Epithelial cell of prostate (primary cell): ENCODE measurements at places on chromosomes 3 and 15.

GRCh38 chr3:174596447-174596982 is 262.6 kb upstream of the NAALADL2 start:
- DNase-seq: no peak

GRCh38 chr3:102736288-102736974 is 301.6 kb downstream of the ZPLD1 start:
- DNase-seq: no peak

DNA sequence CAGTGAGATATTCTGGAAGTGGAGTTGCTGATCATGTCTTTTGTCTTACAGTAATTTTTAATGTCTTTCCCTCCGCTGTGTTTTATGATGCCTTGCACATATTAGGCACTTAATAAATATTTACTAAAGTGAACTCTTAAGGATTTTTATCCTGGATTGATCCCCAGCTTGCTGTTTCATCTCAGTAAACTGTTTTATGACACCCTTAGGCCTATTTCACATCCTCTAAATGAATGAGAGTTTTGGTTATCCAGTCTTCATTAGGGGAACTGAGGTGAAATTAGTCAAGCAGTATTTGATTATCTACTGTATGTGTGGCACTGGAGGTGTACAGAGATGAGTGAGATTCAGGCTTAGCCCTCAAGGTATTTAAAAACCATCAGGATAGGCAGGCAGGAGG is 19.8 kb downstream of the CHCHD6 start:
- DNase-seq: no peak

DNA sequence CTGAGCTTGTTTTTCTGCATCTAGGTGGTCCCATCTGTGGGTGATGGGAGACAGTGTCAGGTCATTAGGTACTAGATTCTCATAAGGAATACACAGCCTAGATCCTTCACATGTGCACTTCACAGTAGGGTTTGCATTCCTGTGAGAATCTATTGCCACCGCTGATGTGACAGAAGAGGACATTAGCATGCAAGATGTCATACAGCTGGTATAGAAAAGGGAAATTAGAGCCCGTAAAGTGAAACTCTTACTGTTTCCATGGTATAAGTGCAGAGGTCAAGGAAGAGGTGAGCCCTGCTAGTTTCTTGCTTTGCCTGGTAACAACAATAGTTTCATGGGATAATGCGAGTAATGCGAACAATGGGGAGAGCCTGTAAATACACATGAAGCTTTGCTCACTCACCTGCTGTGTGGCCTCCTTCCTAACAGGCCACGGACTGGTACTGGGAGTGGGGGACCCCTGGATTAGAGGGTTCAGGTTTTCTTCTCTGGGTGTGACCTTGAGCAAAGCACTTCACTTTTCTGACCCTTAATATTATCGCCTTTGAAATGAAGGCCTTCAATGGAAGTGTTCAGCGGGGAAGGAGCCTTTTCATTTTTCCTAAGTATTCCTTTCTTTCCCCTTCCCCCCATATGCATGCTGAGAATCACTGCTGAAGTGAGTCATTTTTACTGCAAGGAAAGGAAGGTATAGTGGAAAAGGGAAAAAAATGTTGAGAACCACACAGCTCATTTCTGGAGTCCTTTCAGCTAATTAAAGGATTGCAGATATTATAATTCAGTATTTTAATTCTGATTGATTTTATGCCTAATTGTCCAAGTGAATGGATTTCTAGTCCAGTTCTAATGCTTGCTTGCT is 286.4 kb downstream of the UBE2E2 start:
- no peak for DNase-seq

GRCh38 chr15:76963596-76963995 is 31.3 kb upstream of the PSTPIP1 start:
- no peak for DNase-seq

DNA sequence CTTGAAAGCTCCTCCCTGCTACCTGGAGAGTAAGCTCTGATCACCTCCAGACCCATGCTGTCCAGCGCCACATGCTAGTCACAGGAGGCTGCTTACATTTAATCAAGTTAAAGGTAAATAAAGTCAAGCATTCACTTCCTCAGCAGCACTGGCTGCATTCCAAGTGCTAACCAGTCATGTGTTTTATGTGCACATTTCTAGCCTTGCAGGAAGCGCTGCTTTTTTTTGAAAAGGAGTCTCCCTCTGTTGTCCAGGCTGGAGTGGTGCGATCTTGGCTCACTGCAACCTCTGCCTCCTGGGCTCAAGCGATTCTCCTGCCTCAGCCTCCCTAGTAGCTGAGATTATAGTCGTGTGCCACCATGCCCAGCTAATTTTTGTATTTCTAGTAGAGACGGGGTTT is 279.2 kb downstream of the GABRG3 start:
- DNase-seq: no peak

GRCh38 chr3:132443421-132443820 is 26.1 kb downstream of the DNAJC13 start:
- no peak for DNase-seq

DNA sequence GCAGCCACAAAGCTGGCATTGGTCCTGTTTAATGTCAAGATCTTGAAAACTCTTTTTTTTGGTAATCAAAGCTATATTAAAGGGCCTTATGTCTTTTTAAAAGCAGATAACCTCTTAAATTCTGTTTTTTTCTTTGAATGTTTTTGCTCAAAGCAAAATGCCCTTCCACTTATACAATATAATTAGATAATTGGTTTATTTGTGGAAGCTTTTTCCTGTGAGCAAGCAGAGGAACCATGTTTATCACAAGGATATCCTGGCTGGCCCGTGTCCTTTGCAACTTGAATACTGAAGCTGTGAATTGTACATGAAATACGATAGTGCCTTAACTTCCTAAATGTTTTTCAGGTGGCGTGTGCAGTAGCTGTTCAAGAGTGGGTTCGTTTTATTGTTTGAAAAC is 2.6 kb downstream of the ST3GAL6 start:
- no peak for DNase-seq

DNA sequence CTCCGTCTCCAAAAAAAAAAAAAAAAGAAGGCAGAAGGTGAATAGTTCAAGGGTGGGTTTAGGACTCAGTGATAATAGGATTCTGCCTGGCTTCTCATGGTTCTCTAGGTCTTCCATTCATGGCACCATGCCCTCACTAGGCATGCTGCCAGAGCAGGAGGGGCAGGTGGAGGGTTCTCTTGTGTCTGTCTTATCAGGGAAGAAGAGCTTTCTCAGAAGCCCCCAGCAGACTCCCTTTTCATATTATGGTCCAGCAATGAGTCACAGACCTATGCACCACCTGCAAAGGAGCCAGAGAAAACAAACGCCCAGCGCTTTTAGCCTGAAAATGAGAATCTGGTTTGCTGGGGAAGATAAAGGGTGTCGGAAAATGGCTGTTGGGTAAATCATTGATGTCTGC is 3.0 kb downstream of the CCR2 start:
- DNase-seq: no peak

DNA sequence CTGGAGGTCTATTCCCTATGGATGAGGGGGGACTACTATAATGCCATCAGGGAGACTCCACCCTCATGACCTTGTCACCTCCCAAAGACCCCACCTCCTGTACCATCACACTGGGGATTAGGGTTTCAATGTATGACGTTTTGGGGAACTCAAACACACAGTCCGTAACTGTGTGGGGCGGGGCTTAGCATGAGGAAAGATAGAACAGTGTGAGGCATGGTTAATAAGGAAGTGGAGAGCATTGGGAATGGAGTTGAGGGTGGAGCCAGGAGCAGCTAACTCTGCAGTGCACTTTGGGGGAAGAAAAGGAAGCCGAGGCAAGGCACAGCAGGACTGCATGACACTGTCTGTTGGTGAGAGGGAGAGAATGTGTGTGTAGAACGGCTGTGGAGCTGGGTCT is 90.9 kb upstream of the AGBL1 start:
- no peak for DNase-seq

GRCh38 chr15:40103864-40104271 is 4.8 kb downstream of the BMF start:
- DNase-seq: no peak

DNA sequence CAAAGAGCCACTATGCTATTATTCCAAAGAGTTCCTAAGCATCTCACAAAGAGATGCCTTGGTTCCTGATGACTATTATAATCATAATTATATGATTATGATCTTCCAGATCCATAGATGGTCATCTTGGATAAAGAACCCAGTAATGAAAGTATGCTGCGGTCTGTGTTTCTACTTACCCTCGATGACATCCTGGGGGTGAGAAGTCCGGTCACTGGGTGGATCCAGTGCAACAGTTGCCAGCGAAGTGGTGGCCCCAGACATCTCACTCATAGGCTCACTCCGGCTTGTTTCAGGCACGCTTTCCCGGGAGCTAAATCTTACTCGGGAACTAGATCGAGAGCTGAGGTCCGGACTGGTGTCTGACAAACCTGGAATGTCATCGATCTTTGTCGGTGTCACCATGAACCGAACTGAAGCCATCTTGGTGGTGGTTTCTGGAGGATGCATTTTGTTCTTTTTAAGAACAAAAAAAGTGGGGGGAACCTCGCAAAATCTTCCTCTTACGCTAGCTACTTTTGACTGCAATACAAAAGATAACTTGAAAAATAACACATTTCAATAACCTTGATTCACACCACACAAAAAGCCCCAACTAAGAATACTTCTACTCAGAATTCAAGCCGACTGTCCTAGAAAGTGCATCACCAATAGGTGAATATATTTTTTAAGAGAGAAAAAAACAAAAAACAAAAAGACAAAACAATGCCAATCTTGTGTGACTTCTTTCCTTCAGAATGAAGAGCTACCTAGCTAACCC is 1.2 kb downstream of the SLC12A6 start:
- DNase-seq: no peak

DNA sequence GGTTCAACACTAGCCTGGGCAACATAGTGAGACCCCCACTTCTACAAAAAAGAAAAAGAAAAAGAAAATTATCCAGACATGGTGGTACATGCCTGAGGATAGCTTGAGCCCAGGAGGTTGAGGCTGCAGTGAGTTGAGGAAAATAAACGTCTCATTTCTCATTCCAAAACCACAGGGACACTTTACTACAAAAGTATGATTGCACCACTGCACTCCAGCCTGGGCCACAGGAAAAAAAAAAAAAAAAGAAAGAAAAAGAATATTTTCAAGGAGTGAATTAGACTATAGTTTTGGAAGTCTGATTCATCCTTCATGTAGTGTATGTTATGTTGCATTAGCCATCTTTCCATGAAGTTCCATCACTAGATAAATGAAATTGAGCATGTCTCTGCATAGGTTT is 149.5 kb upstream of the THBS1 start:
- no peak for DNase-seq

DNA sequence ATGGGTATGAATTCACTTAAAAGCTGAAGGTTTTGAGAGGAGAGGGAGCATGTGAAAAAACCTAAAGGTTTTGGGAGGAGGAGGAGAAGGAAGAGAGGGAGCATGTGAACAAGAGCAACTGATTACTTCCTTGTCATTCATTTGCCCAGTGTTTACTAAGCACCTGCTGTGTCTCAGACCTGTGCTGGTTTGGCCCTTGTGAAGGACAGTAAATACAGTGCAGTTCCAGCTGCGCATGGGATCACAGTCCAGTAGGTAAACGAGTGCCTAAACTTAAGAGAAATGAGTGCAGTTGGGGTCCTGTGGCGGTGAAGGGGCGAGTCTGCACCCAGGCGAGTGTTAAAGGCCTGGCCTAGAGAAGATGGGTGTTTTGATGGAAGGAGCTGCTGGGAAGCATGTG is 38.6 kb downstream of the IGF1R start:
- no peak for DNase-seq

- no peak for DNase-seq
These were observed 164.5 kb downstream of the EPHB1 start for GRCh38 chr3:134959516-134959915.

DNA sequence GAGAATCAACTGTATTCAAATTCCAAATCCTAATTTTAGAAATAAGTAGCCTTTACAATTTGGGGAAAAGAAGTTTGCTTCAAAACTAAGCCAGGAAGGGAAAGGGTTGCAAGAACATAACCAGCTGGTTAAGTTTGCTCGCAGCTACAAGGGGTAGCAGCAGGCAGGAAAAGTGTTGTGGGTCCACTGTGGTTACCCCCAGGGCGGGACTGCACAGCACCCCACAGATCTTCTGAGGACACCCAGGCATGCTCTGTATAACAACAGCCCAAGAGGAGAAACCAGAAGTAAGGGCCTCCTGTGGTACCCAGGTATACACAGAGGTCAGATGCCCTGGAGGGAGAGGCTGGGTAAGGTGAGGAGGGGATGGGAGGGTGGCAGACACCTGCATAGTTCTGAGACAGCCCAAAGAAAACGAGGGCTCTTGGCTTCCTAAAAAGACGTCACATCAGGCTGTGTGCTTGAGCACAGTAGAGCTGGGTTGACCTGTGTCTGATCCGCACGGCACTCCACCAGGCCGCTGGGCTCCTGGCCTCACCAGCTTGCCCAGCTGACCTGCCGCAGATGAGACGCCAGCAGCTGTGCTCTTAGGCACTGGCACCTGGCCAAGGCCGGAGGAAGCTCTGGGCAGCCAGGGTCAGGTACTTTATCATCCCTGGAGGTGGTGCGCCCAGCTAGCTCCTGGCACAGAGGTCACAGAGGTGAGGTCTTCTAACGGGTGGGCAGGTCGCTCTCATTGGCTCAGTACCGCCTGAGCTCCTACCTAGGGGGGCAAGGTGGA is 81.8 kb upstream of the SNRPA1 start:
- no peak for DNase-seq

- DNase-seq: no peak
These were observed 94.8 kb downstream of the CPN2 start for GRCh38 chr3:194256040-194256945.

DNA sequence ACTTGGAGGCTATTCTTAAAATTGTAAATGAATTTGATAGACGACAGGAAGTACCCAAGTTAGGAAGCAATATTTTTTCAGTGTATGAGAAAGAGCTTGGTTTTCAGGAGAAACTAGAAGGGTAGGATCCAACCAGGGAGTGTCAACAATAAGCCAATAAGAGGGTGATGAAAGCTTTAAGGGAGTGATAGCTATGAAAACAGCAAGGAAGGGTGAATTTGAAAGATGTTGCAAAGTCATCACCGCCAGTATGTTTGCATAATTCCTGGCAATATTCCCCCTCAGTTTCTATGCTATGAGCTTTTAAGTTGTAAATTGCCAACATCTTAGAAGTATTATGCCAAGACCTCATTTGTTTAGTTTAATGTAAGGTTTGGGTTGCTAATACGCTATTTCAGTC is 11.8 kb upstream of the CSTA start:
- no peak for DNase-seq

DNA sequence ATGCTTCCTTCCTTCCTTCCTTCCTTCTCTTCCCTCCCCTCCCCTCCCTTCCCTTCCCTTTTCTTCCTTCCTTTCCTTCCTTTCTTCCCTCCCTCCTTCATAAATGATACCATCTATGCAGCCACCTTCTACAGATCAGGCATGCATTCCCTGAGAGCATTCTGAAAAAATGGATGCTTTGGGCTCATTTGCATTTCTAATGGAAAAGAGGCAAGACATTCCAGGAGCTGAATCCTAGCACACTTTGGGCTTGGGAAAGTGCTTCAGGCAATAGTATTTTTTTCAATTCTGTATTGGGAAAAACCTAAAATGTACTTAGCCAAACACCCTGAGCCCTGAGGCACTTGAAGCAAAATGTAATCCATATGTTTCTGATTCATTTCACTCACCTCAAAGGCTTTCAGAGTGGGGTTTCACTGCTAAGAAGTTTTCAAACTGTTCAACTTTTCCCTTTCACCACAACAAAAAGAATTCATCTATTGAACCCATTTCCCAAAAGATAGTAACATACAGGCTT is 220.1 kb upstream of the RORA start:
- no peak for DNase-seq
